Fibroblast of skin of back (primary cell): ENCODE measurements at places on chromosomes 11 and 22.

GRCh38 chr11:68053981-68054812 is 15.4 kb downstream of the TCIRG1 start:
- no peak for DNase-seq

DNA sequence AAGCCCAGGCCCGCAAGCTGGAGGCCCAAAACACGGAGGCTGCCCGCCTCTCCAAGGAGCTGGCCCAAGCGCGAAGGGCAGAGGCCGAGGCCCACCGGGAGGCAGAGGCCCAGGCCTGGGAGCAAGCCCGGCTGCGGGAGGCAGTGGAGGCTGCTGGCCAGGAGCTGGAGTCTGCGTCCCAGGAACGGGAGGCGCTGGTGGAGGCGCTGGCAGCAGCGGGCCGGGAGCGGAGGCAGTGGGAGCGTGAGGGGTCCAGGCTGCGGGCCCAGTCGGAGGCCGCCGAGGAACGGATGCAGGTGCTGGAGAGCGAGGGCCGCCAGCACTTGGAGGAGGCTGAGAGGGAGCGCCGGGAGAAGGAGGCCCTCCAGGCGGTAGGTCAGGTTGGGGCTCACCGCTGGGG is 4.8 kb downstream of the CCDC88B start:
- DNase-seq, result no peak

DNA sequence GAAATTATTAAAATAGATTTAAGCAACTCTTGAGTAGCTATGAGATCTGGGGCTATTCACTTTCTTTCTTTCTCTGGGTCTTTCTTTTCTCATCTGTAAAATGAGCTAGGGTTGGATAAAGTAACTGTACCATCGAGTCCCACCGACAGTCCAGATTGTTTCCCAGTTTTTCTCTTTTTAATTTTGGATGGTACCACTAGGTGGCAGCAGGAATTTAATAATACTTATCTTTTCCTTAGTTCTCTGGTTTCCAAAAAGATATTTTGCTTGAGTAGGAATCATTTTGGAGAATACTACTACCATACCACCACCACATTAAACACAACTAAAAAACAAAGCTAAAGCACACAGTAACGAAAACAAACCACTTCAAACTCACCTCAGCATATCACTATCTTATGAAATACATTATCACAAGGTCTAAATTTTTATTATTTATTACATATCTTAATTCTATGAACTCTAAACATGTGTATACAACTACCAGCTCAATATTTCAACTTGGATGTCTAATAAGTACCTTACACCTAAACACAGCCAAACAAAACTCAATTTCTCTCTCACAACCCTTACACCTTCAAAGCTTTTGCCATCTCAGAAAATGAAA is 584.0 kb downstream of the KCNA4 start:
- peak; percentile 23 for DNase-seq

DNA sequence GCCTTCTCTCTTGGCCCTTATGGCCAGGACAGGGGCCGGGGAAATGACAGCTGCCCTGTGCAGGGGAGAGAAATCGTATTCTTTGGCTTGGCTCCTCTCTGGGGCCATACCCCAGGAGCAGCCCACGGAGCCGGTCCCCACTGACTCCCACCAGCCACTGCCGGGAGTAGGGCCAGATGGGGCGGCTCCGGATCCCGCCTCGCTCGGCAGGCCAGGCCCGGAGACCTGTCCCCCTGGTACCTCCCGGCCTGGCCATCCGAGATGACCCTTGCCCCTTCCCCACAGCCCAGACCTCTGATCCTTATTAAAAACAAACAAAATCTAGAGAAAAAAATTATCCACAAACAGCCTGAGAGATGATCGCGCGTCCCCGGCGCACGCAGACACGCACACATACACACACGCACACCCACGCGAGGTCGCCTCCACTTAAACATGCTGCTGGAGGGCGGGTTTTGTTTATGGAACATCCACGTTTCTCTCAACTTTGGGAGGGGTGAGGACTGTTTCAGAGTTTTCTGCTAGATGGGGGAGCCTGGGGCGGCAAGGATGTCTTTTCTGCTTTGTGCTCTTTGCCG is 59.1 kb downstream of the IGLL1 start:
- no peak for DNase-seq

- no peak for DNase-seq
Observed at GRCh38 chr11:62652161-62653006, 718 bp downstream of the INTS5 start.

DNA sequence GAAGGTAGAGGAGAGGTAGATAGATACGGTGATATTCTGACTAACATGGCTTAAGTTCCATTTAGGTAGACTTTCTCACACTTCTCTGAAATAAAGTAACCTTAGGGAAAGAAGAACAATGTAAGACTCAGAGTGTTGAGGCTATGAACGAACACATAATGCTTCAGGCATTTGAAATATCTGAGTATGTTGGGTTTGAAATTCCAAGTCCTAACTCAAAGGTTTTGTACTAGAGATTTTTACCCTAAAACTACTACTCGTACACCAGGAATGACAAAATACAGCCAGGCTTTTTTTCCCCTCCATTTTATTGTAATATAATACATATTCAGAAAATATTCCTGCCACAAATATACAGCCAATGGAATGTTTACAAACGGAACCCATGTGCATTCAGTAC is 592.6 kb downstream of the ETS1 start:
- DNase-seq, result peak; percentile 87

DNA sequence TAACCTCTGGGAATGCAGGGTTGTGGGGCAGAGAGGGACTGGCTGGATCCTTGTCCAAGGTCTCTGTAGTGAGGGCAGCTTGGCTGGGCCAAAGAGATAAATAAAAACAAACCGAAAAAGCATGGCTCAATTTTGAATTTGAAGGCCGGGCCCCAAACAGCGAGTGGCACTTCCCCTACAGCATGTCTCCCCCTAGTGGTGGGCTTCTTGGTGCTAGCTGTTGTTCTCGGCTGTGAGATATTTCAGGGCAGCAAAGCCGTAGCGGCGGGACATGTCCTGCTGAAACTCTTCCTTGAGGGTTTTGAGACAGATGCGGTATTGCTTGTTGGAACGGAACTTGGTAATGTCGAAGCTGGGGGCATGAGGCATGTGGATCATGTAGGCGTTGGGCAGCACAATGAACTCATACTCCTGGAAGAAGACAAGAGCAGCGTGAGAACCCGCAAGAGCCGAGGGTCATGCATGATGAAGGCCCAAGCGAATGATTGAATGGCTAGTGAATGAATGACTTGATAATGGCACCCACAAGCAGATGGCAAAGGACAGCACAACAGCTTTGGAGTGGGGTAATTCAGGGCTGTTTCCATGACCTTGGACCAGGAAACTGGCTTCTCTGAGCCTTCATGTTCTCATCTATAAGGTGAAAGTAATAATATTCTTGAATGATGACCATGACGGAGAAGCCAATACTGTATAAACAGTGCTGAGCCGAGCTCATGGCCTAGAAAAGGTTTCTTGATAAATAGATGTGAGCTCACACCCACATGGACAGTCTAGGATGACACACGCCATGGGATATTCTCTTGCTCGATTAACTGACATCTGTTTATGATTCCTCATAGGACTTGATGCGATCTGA is 216.3 kb upstream of the SYN3 start:
- DNase-seq, result peak; percentile 5

- no peak for DNase-seq
Observed at GRCh38 chr22:48670731-48671130, 1156.9 kb downstream of the BRD1 start.

GRCh38 chr11:2704356-2704755 is 4.6 kb upstream of the KCNQ1OT1 start:
- DNase-seq, result no peak

DNA sequence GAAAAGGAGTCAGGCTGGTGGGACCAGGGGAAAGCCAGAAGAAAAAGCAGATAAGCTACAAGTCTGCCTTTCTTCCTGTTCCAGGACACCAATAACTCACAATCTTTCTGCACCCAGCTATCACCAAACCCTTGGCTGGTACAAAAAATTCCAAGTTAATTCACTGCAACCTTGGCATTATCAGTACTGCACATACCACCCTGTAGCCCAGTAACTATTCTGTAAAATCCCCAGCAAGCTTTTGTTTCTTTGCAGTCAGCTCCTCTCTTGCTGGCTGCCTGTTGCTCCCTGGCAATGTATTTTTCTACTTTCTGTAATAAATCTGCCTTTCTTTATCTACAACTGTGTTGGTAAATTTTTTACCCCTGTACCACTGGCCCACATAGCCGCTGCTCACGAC is 20.7 kb upstream of the DKK3 start:
- DNase-seq, result no peak

GRCh38 chr11:24805671-24806070 is 308.8 kb downstream of the LUZP2 start:
- DNase-seq, result no peak
